ENCODE measurements at places on chromosomes 16 and 17. TPM values are rescaled to one million over a fixed set of nuclear protein-coding genes. Genes with fewer than 3 reads are reported as not detected.

Gene PHOSPHO1
- not detected for total RNA-seq

Gene C17orf78
- total RNA-seq, result not detected

Gene GIT1
- total RNA-seq, result 23.9 TPM

Gene CHRNE
- 0.64 TPM for total RNA-seq

Gene PMFBP1
- total RNA-seq, result 1.3 TPM

Gene CHST4
- not detected for total RNA-seq

Gene TLCD2
- 6.0 TPM for total RNA-seq

Gene ARL5C
- total RNA-seq, result not detected

Gene HOXB3
- 2.7 TPM for total RNA-seq

Gene CCL3
- not detected for total RNA-seq

Gene CCDC137
- 8.7 TPM for total RNA-seq

Gene AXIN2
- total RNA-seq, result not detected

Gene NPIPA8
- 0.48 TPM for total RNA-seq

Gene KCNG4
- total RNA-seq, result not detected

Gene ABAT
- total RNA-seq, result 3.0 TPM

Gene GUCY2D
- not detected for total RNA-seq

Gene CLEC18B
- total RNA-seq, result not detected

Gene ABCC12
- total RNA-seq, result not detected

Gene MFSD6L
- not detected for total RNA-seq

Gene SLC16A11
- total RNA-seq, result 0.43 TPM

Gene MYCBPAP
- total RNA-seq, result 0.96 TPM

Gene TNP2
- total RNA-seq, result not detected

Gene CKLF
- 72.1 TPM for total RNA-seq

Gene CHST6
- 0.48 TPM for total RNA-seq

Gene RUNDC3A
- total RNA-seq, result 0.21 TPM

Gene IRX6
- not detected for total RNA-seq

Gene PPY
- not detected for total RNA-seq

Gene GLIS2
- 1.4 TPM for total RNA-seq

Gene FBXW10B
- total RNA-seq, result 1.4 TPM

Gene KRTAP9-2
- not detected for total RNA-seq

Gene EPX
- not detected for total RNA-seq

Gene PLA2G15
- 10.6 TPM for total RNA-seq

Gene CSH1
- total RNA-seq, result not detected

Gene TBX6
- total RNA-seq, result 1.1 TPM

Gene B9D1
- total RNA-seq, result 14.7 TPM

Gene RGS9
- total RNA-seq, result 1.9 TPM

Gene KRT9
- total RNA-seq, result not detected

Gene MYH3
- 0.48 TPM for total RNA-seq

Gene GJC1
- total RNA-seq, result under 0.01 TPM

Gene RPS15A
- total RNA-seq, result 3,577 TPM

Gene SMPD3
- not detected for total RNA-seq

Gene KRT33A
- not detected for total RNA-seq

Gene TEKT1
- total RNA-seq, result not detected

Gene PERCC1
- not detected for total RNA-seq

Gene TAC4
- total RNA-seq, result not detected

Gene CA7
- not detected for total RNA-seq

Gene ATP6V0A1
- 37.4 TPM for total RNA-seq

Gene ANKRD40CL
- not detected for total RNA-seq
